ENCODE measurements at places on chromosomes 4 and X.
A peak's percentile ranks its signal among the peaks of the same experiment; 100 is the strongest.

- H3K27me3 ChIP-seq, result no peaks in the 10 kb centered on the region
- no peaks in the 10 kb centered on the region for H3K4me1 ChIP-seq
- no peaks in the 10 kb centered on the region for H3K36me3 ChIP-seq
- peak; percentile 87 for DNase-seq
Measured at GRCh38 chr4:37452952-37453280, 208.4 kb downstream of the NWD2 start.

DNA sequence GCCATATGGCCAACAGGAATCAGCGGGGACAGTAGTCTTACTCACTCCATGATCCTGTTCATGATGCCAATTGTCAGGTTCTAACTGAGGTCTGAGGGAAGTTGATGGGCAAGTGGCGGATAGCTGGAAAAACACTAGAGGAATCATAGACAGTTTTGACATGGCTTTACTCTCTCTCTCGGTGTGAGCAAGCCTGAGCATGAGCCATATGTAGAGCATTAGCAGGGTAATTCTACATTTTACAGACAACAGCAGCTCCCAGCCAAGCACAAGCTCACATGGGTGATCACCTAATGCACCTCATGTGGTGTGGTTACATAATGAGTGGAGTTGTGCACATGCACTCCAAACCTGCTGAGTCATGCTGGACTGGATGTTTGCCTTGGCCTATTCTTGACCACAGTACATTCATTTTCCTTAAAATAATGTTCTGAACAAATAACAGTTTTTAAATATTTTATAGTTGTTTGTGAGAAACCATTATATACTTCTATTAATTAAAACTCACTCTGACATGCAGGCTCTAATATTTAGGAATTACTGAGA, 429.2 kb downstream of the GPAT3 start:
- H3K27me3 ChIP-seq, result no peaks in the 10 kb centered on the region
- H3K4me1 ChIP-seq, result no peaks in the 10 kb centered on the region
- H3K4me3 ChIP-seq, result no peak overlapping the region

DNA sequence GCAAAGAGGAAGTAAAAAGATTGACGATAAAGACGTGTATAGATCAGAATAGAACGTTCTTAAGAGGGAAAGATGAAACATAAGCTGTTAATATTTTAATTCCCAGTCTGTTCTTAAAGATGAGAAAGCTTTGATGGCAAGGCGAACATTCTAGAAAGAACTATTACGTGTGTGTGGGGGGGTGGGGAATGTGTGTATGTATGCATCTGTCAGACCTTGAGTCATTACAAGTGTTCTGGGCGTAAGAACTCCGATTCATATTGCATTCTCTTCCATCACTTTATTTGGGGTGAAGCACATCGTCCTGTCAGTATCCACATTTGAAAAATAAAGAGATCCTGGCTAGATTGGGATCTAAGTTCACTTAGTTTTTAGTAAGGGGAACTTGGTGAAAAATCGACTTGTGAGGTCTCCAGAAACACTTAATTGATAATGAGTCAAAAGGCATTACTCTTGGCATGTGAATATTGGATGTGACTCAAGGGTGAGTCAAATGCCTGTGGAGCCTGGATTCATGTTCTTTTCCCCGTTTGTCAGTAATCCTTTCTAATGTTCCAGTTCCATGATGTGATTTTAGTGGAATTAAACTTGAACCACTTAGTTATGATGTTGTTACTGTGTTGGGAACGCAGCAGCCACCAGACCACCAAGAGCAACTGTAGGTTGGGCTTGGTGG, 3.1 kb downstream of the SMS start:
- peaks cover 23% of the 10 kb centered on the region for H3K4me1 ChIP-seq
- no peak for DNase-seq
- H3K27ac ChIP-seq, result peak overlapping the region; percentile 23
- H3K4me3 ChIP-seq, result no peak overlapping the region

DNA sequence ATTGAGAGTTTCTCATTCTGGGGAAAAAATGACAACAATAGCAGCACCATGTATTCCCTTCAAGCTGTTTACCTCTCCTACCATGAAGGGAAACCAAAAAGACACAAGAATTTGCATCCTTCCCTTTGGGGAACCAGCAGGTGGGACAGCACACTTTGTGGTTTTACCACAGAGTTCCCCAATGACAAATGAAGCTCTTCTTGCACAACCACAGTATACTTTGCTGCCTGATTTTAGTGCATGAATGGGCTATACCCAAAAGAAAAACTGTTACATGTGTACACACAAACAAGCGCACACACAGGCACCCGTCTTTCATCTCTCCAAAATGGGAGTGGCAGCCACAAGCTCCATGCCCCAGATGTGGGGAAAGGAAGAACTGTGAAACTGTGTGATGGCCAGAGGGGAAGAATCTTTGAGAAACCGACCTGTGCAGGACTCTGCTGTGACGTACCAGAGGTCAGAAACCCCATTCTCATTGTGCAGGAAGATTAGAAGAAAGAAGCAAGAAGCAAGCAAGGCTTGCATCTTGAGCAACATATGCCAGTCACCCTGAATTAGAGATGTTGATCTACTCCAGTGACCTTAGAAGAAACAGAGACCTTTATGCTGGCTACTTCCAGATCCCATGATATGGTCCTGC, 2.7 kb upstream of the MAML3 start:
- no peak overlapping the region for H3K27ac ChIP-seq
- no peak for DNase-seq
- no peak overlapping the region for H3K4me3 ChIP-seq
- peaks cover 6% of the 10 kb centered on the region for H3K4me1 ChIP-seq

- no peak overlapping the region for H3K4me3 ChIP-seq
- H3K4me1 ChIP-seq, result peaks cover 7% of the 10 kb centered on the region
- H3K27me3 ChIP-seq, result no peaks in the 10 kb centered on the region
- no peak for DNase-seq
- H3K36me3 ChIP-seq, result no peaks in the 10 kb centered on the region
- H3K27ac ChIP-seq, result no peak overlapping the region
Measured at GRCh38 chr4:177285953-177286352, 23.7 kb upstream of the NEIL3 start.

- no peaks in the 10 kb centered on the region for H3K36me3 ChIP-seq
- peak overlapping the region; percentile 75 for H3K4me3 ChIP-seq
- H3K27ac ChIP-seq, result peak overlapping the region; percentile 76
Measured at GRCh38 chrX:150899191-150899757, 806 bp upstream of the CD99L2 start.

DNA sequence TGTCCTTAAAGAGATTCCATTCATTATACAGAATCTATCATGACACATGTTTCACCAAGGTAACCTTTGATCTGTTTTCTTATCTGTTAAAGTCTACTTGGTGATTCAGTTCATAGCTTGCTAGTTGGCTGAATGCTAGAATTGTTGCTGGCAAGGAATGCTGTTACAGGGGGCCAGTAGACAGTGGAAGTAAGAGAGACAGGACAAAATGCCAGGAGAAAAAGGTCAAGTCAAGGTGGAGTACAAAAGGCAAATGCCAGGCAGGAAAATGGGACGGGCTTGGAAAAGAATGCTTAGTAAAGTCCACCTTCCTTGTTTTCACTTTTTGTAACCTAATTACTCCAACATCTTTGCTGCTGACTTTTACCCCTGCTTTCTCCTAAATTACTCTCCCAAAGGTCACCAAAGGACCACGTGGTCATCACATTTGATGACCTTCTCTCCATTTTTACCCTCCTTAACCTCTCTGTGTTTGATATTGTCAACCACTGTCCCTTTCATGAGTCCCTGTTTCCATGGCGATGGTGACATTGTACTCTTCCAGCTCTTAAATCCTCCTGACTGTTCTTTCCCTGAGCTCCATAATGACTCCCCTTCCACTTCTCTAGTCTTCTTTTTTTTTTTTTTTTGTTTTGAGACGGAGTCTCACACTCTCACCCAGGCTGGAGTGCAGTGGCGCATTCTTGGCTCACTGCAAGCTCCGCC, 24.5 kb upstream of the TAPT1 start:
- peak; percentile 46 for DNase-seq
- peak overlapping the region; percentile 58 for H3K27ac ChIP-seq
- H3K4me1 ChIP-seq, result peaks cover 5% of the 10 kb centered on the region
- H3K4me3 ChIP-seq, result no peak overlapping the region
- H3K36me3 ChIP-seq, result no peaks in the 10 kb centered on the region
- no peaks in the 10 kb centered on the region for H3K27me3 ChIP-seq

- DNase-seq, result no peak
- H3K4me3 ChIP-seq, result no peak overlapping the region
- no peak overlapping the region for H3K27ac ChIP-seq
- no peaks in the 10 kb centered on the region for H3K36me3 ChIP-seq
- no peaks in the 10 kb centered on the region for H3K4me1 ChIP-seq
Measured at GRCh38 chrX:714131-714530, 83.5 kb downstream of the SHOX start.

DNA sequence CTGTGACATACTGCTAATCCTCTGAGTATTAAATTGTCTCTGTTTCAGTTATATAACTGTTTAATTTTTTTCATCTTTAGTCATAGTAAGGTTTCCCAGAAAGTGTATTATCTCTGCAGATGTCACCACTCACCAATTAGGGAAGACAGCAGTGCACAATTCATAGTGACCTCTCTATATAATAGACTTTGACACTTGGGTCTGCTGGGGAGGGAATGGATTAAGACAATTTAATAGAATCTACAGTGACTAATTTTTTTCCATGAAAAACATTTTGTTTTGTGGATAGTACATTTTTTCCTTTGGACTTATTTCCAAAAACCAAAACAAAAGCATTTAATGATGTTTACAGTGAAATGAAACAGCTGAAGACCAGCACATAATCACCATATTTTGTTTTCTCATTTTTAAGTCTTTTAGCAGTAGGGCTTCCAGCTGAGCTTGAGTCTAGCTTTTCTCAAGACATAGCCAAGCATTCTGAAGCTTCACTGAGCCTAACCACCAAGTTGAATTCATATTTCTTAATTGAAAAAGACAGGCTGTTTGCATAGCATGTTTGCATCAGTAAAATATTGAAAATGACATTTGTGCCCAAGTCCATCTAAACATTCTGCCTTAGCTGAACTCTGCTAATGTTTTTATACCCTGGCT, 69.5 kb downstream of the PCDH19 start:
- DNase-seq, result no peak
- no peaks in the 10 kb centered on the region for H3K27me3 ChIP-seq
- H3K4me1 ChIP-seq, result no peaks in the 10 kb centered on the region

GRCh38 chr4:176595257-176595656, 197.5 kb downstream of the VEGFC start:
- H3K27ac ChIP-seq, result no peak overlapping the region
- no peak for DNase-seq
- H3K36me3 ChIP-seq, result no peaks in the 10 kb centered on the region
- H3K4me3 ChIP-seq, result no peak overlapping the region
- H3K27me3 ChIP-seq, result no peaks in the 10 kb centered on the region
- no peaks in the 10 kb centered on the region for H3K4me1 ChIP-seq

DNA sequence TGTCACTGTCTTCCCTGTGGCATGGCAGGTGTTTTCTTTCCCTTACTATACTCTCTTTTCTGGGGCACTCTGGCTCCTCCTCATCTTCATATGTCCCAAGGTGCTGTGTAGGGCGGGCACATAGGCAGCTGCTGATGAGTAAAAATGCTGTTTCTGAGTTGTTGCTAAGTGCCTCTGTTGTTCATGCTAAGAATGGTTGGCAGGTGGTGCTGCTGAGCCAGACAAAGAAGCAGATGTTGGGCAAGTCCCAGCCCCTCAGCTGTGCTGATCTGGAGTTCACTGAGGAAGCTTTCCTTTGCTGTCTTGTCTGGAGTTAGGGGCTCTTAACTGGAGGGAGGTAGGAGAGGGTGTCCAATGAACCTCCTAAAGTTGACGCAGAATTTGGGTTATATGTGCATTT, 40.6 kb downstream of the HADH start:
- no peak overlapping the region for H3K4me3 ChIP-seq
- H3K4me1 ChIP-seq, result no peaks in the 10 kb centered on the region
- H3K36me3 ChIP-seq, result peaks cover 4% of the 10 kb centered on the region
- no peaks in the 10 kb centered on the region for H3K27me3 ChIP-seq
- H3K27ac ChIP-seq, result no peak overlapping the region

GRCh38 chrX:47573341-47574075, 8.7 kb upstream of the TIMP1 start:
- peak overlapping the region; percentile 13 for H3K4me3 ChIP-seq
- peaks cover 4% of the 10 kb centered on the region for H3K4me1 ChIP-seq
- H3K27me3 ChIP-seq, result no peaks in the 10 kb centered on the region
- H3K36me3 ChIP-seq, result no peaks in the 10 kb centered on the region

- H3K27ac ChIP-seq, result no peak overlapping the region
- H3K4me1 ChIP-seq, result no peaks in the 10 kb centered on the region
- no peaks in the 10 kb centered on the region for H3K27me3 ChIP-seq
- H3K36me3 ChIP-seq, result no peaks in the 10 kb centered on the region
Measured at GRCh38 chrX:5176766-5177165, 1051.9 kb downstream of the NLGN4X start.

DNA sequence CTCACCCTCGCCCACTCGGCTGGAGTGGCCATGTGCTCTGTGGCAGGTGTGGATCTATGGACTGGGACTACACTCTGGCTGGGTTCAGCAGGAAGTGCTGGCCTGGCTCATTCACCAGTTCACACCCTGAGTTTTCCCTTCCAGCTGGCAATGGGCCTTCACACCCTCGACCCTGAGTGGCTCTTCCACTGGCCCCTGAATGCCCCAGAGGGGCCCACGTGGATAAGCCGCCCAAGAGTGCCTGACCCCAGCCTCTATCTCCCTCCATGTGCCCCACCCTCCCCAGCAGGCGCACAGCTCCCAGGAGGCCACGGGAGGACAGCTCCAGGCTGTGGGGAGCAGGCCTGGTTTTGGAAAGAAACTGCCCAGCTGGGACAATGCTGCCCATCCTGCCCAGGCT, 234.1 kb downstream of the AFAP1 start:
- H3K36me3 ChIP-seq, result no peaks in the 10 kb centered on the region
- no peak for DNase-seq
- H3K27ac ChIP-seq, result no peak overlapping the region
- no peak overlapping the region for H3K4me3 ChIP-seq

GRCh38 chr4:173794662-173795061, 264.6 kb upstream of the HAND2 start:
- DNase-seq, result no peak
- no peaks in the 10 kb centered on the region for H3K36me3 ChIP-seq
- H3K27ac ChIP-seq, result peak overlapping the region; percentile 74
- no peak overlapping the region for H3K4me3 ChIP-seq

GRCh38 chr4:72671980-72672379, 103.0 kb upstream of the ADAMTS3 start:
- H3K27ac ChIP-seq, result no peak overlapping the region
- DNase-seq, result no peak
- no peaks in the 10 kb centered on the region for H3K27me3 ChIP-seq
- H3K4me3 ChIP-seq, result no peak overlapping the region
- H3K4me1 ChIP-seq, result no peaks in the 10 kb centered on the region

- no peak overlapping the region for H3K4me3 ChIP-seq
- H3K36me3 ChIP-seq, result no peaks in the 10 kb centered on the region
- peak; percentile 37 for DNase-seq
- H3K27ac ChIP-seq, result no peak overlapping the region
- H3K4me1 ChIP-seq, result no peaks in the 10 kb centered on the region
Measured at GRCh38 chr4:19005211-19005610, 983.7 kb upstream of the LCORL start.

DNA sequence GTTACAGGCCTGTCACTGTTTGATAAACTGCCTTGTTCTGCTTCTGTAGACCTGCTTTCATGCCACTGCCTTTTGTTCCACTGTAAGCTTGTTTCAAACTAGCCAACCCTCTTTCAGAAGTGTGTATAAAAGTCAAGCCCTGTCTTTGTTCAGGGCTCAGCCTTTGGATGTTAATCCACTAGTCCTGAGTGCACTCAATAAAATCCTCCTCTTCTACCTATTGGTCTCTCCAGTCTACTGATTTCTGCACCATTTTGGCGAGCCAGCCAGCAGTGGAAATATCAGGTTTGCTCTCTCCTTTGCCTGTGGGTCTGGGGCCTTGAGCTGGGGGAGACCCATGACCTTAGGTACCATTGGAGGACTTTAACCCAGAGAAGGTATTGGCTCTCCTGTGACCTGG, 901.6 kb upstream of the NDST4 start:
- H3K27me3 ChIP-seq, result no peaks in the 10 kb centered on the region
- no peak overlapping the region for H3K27ac ChIP-seq

Measured in hepatocyte (in vitro differentiated cells).